ENCODE measurements at places on chromosomes 6 and 20. TPM values are rescaled to one million over a fixed set of nuclear protein-coding genes. Genes with fewer than 3 reads are reported as not detected.

Gene IMPG1
- total RNA-seq, result not detected

Gene RRAGD
- 3.1 TPM for total RNA-seq

Gene PRDM13
- 1.1 TPM for total RNA-seq

Gene DUSP15
- 0.64 TPM for total RNA-seq

All from A549 treated with CpdA at 1 μM for 4 hours (cell line).